ENCODE measurements at places on chromosomes 2 and 18.

- DNase-seq = no peak
Measured at GRCh38 chr2:174753038-174753633, 11.1 kb downstream of the CHRNA1 start.

GRCh38 chr2:175282886-175283285 is 101.4 kb upstream of the ATP5MC3 start:
- no peak for DNase-seq

DNA sequence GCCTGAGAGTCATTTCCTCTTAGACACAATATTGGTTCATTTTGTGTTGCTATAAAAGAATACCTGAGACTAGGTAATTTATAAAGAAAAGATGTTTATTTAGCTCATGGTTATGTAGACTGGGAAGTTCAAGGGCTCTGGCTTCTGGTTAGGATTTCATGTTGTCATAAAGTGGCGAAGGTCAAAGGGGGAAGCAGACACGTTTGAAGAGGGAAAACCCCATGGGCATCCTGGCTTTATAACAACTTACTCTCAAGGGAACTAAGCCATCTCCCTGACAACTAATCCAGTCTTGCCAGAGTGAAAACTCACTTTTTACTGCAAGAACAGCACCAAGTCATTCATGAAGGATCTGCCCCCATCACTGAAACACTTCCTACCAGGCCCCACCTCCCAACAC is 89.7 kb upstream of the RNF152 start:
- DNase-seq = no peak

DNA sequence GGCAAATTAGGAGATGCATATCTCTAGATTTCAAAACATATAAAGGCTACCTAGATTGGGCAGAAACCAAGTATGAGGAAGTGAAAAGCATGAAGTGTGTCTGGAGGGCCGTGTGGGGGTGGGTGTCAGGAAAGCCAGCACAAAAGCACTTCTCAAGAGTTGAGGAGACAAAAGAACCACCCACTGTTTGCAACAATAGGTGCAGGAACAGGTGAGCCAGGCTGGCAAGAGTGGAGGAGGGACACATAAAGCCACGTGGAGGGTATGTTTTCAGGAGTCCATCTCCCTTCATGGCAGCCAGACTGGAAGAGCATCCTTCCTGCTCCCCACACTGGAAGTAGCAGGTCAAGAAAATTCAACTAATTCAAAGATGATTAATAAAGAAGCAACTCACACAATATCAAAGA is 96.4 kb downstream of the CERS6 start:
- DNase-seq = no peak

All from fibroblast of skin of scalp (primary cell).